ACHN (cell line): ENCODE measurements at places on chromosomes 2 and 18.
A peak's percentile ranks its signal among the peaks of the same experiment; 100 is the strongest.

GRCh38 chr18:32258558-32259204 is 68.8 kb downstream of the MEP1B start:
- no peak for DNase-seq

DNA sequence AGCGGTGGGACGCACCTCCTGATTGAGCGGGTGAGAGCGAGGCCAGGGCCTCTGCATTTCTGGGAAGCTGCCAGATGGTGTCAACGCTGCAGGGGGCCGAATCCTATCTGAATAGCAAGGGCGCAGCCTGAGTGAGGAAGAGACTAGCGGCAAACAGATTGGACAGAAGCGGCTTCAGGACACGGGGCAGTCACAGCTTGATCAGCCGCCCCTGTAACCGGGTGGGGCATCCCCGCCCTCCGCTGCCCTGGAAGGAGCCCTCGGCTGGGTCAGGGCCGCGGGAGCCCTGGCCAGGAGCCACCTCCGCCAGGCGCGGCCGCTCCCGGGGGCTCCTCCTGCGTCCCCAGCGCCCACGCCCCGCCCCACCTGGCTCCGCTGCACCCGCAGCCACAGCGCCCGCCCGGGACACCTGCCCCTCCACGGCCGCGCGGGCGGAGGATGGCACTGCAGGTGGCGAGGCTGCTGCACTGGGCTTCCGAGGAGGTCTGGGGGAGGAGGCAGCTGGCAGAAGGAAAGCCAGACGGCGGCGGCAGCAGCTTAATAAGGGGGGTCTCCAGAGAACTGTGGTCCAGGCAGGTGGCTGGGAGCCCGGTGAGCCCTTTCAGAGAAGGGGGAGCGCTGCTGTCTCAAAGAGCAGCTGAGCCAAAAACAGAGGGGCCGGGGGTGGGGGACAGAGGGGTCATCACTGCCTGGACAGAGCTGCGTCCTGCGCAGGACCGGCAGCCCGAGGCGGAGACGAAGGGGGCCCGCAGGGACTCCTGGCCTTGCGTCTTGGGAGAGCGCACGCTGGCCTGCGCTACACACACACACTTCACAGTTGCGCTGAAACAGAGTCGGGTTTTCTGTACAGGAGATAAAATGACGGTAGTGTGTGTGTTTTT is 18.8 kb upstream of the SOX11 start:
- no peak for DNase-seq

GRCh38 chr18:37243741-37244140 is 321.9 kb downstream of the CELF4 start:
- no peak for DNase-seq

DNA sequence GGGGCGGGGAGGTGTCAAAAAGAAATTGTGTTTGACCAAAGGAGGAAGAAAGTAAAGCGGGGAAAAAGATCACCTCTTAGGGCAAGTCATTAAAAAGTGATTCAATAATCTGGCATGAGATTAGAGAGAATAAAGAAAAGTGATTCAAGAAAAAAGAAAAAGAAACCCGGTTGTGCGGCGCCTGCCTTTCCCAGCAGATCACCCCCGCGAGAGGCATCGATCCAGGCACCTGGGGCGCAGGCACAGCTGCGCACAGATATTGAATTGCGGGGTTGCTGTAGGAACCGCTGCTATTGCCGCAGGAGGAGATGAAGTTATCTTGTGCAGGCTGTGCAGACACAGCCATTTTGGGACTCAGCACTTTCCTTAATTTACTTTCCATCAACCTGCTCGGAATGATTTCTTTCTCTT is 71.2 kb downstream of the PLB1 start:
- no peak for DNase-seq

DNA sequence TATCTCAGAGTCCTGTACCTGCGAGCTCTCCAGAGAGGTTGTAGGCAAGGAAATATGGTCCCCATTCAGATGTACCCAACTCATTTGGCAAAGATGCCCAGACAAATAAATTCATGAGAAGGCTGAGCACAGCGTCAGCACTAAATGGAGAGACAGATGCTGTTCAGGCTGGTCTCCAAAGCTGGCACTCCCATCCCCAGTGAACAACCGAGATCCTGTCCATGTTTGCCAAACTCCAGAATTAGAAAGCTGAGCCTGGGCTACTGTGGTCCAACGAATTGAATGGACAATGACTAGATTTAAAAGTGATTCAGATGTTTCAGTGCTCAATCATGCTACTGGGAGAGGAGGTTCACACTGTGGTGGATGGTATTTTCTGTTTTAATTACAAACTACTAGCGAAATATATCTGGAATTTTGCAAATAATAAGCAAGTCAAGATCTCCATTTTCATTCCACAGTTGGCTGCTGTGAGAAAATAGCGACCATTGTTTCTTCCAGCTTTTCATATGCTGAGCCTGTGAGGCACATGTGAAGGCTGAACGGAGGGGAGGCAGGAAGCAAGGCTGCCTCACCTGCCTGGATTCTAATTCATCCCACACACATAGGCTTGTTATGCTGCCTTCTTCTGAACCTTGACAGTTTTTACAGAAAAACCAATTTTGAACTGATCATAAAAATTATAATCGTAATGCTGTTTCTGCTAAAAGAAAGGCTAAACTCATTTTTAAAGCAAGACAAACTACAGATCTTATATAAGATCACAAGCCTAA is 22.6 kb upstream of the DAPL1 start:
- no peak for DNase-seq

DNA sequence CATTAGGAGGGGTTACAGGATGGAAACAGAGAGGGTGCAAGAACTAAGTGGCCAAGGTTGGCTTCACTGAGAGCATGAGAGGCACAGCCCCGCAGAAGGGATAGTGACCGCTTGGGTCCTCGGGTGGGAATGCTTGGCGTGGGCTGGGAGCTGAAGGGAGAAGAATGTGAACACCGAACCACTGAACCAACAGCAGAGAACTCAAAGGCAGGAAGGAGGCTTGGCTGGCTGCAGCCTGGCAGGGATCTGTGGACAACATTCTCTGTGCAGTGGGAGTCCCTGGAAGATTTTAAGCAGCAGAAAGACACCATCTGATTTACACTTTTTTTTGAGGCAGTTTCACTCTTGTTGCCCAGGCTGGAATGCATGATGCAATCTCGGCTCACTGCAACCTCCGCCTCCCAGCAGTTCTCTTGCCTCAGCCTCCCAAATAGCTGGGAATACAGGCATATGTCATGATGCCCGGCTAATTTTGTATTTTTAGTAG is 33.9 kb downstream of the SOWAHC start:
- DNase-seq = peak; percentile 16

- DNase-seq = no peak
Measured at GRCh38 chr2:126219081-126219480, 436.9 kb upstream of the GYPC start.

- DNase-seq = no peak
Measured at GRCh38 chr2:164984428-164984827, 29.1 kb upstream of the SLC38A11 start.

DNA sequence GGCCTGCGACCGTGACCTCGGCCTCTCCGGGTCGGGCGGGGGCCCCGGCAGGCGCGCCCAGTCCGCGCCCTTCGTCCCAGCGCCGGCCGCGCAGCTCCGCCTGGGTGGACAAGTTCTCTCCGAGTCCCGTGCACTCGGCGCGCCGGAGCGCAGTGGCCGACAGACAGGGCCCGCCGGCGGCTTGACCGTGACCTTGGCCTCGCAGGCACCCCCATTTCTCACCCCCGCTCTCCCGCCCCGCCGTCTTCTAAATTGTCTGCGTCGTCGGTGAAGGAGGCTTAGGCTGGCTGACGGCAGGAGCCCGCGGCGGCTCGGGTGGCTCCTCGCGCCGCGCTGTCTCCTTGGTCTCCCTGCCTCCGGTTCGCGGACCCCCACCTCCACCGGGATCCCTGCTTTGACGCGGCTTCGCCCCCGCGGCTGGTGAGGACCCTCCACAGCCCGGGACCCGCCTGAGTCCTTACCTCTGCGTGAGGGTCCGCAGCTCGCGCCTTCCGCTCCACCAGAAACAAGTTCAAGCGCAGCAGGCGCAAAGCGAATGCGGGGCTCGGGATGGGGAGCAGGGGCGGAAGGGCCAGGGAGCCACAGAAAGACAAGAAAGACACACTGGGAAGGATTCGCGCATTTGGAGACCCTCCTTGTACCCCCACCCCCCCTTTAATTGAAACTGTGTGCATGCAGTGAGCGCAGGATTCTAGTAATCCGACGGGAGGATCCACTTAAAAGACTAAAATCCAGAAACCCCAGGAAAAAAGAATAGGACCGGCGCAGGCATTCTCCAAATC is 4.0 kb downstream of the PTGR3 start:
- no peak for DNase-seq

- no peak for DNase-seq
Measured at GRCh38 chr2:3793249-3793648, 89.9 kb downstream of the DCDC2C start.
